ENCODE measurements at places on chromosomes 4 and X.

- DNase-seq: no peak
These were observed 463.1 kb downstream of the PCDH7 start for GRCh38 chr4:31183256-31183655.

GRCh38 chr4:153166716-153167501 is 37.3 kb upstream of the TRIM2 start:
- no peak for DNase-seq

DNA sequence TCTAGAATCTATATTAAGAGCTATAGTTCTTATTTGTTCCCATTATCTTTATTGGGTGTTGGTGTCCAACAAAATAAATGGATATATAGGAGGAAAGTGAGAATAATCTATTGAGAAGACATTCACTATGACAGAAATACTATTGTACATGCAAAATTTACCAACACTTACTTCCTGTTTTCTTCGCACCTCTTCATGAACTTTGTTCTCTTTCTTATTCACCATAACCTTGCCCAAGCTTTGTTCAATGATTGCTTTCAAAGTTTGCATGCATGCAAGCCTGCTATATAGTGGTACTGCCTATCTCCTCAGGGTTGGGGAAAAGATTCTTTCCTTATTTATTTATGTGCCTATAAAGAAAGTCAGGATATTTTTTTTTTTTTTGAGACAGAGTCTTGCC is 176.4 kb upstream of the JADE1 start:
- DNase-seq: no peak

DNA sequence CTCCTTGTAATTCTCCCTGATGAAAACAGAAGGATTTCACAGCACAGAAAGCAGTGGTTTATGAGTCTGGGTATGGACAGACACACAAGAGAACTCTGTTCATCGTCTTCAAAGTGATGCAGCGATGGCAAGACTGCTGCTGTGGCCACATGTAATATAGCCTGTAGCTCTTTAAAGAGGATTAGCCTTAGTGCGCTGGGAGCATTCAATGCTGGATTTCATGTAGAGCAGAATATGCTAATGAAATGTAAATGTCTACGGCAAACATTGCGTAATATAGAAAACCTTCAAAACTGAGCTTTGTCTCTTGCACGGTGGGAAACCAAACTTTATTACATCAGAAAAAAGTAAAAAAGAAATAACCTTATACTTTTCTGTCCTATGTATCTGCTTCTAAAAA is 42.9 kb downstream of the ALPK1 start:
- DNase-seq: no peak

- no peak for DNase-seq
These were observed 43.7 kb upstream of the SH3KBP1 start for GRCh38 chrX:19931146-19931545.

DNA sequence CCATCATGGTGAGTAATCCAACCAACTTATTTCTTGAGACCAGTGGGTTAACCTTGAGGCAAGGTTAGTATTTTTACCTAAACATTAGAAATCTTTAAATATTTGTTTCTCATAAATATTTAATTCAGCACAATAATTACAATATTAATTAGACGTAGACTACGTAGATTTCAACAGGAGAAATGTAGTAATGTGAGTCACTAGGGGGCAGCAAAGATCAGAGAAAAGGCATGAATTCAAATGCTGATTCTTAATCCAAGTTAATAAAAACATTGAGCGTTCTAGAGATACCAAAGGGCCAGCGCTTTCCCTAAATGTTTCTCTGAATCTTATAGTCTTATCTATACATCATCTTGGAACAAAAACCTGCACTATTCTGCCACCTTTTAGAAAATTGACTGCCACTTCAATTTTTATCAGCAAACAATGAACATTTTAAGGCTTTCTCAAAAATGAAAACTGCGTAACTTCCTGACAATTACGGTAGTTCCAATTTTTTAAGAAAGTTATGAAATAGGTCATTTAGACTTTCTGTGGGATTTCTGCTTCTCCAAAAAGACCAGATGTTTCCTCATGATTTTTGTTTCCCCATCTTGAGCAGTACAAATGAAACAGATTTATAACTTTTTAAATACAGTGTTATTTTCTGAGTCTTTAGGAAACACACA is 180.7 kb downstream of the GASK1B start:
- DNase-seq: no peak

- DNase-seq: no peak
These were observed 119.1 kb upstream of the CNKSR2 start for GRCh38 chrX:21255032-21255618.

- no peak for DNase-seq
These were observed 730 bp downstream of the MANBA start for GRCh38 chr4:102759831-102760644.

DNA sequence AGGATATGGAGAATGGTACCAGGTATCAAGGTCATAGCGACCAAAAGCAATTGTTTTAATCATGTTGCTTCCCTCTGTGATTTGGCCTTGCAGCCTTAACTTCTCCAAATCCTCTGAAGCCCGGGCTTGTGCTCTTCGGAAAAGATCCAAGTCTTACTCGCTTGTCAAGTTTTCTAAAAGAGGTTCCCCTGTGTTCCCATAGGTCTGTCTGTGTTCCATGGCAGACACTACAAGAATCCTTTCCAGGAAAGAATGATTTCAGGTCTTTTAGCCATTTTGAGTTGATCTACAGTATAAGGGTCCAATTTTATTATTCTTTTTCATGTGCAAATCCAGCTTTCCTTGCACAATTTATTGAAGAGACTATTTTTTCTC is 710.6 kb upstream of the DIAPH2 start:
- DNase-seq: no peak

DNA sequence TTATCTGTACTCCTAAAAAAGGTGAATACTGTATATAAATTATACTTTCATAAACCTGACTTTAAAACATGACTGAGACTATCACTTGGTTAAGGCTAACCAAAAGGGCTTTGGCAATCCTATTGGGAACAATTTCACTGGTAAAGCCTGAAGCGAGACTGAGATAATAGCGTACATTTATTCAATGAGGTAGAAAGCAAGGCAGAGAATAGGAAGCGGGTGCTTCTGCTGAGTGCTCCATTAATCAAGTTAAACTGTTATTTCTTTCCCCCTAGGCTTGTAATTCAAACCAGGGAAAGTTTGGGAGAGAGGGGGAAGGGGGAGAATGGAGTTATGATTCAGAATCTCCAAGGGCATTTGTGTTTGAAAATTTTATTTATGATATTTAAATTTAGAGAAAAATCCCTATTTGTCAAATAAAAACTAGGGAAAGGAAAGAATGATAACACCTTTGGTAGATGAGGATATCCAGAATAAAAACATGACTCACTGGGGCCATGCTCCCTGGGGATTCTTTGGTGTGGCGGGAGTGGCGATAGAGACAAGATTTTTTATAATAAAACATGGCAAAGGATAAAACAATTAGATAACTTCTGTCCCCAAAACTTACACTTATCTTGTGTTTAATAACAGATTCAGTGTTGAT is 34.6 kb upstream of the SORBS2 start:
- DNase-seq: no peak

Measured in NCI-H187 treated with DMSO at 0.1 percent for 48 hours (cell line).